Subcutaneous adipose tissue (tissue), 4 donors: ENCODE measurements at places on chromosomes 12 and 14. TPM values are rescaled to one million over a fixed set of nuclear protein-coding genes. Genes with fewer than 3 reads are reported as not detected.

The SERPINA9 gene
- not detected for total RNA-seq

The RNASE8 gene
- total RNA-seq: not detected

The RBP5 gene
- total RNA-seq: 2.2 TPM

The ESRRB gene
- not detected for total RNA-seq

The STRAP gene
- 66.1 TPM for total RNA-seq

The SLC22A17 gene
- 5.5 TPM for total RNA-seq

The COL2A1 gene
- not detected for total RNA-seq

The KRT72 gene
- not detected for total RNA-seq

The ZC2HC1C gene
- 2.6 TPM for total RNA-seq

The ASPG gene
- total RNA-seq: 1.5 TPM

The SRRM4 gene
- total RNA-seq: not detected

The NID2 gene
- total RNA-seq: 8.2 TPM

The ZNF891 gene
- total RNA-seq: 2.7 TPM

The BTG1 gene
- total RNA-seq: 173 TPM

The NANOG gene
- total RNA-seq: not detected

The HNF1A gene
- total RNA-seq: not detected

The TCTN1 gene
- 31.5 TPM for total RNA-seq

The LRRC10 gene
- not detected for total RNA-seq

The CNTN1 gene
- total RNA-seq: 0.57 TPM

The TMPRSS12 gene
- not detected for total RNA-seq

The VDR gene
- 1.9 TPM for total RNA-seq

The SLCO1A2 gene
- not detected for total RNA-seq

The C3AR1 gene
- total RNA-seq: 36.6 TPM

The ITGA7 gene
- 117 TPM for total RNA-seq

The KRT80 gene
- not detected for total RNA-seq

The TRHDE gene
- 17.7 TPM for total RNA-seq

The USP15 gene
- 88.5 TPM for total RNA-seq
